ENCODE measurements at places on chromosomes 11 and 22.

GRCh38 chr11:27291302-27291889 is 71.6 kb downstream of the CCDC34 start:
- DNase-seq, result no peak

DNA sequence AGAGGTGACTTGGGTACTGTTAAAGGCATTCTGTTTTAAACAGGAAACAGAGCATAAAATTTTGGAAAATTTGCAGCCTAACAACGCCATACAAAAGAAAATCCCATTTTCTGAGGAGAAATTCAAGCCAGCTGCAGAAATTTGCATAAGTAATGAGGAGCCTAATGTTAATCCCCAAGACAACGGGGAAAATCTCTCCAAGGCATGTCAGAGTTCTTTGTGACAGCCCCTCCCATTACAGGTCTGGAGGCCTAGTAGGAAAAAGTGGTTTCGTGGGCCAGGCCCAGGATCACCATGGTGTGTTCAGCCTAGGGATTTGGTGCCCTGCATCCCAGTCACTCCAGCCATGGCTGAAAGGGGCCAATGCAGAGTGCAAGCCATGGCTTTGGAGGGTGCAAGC is 1333.1 kb upstream of the TENM4 start:
- DNase-seq, result no peak

GRCh38 chr11:60950933-60951605 is 907 bp downstream of the SLC15A3 start:
- DNase-seq, result no peak

- DNase-seq, result no peak
These were observed 65.1 kb upstream of the LRRC55 start for GRCh38 chr11:57116654-57117053.

DNA sequence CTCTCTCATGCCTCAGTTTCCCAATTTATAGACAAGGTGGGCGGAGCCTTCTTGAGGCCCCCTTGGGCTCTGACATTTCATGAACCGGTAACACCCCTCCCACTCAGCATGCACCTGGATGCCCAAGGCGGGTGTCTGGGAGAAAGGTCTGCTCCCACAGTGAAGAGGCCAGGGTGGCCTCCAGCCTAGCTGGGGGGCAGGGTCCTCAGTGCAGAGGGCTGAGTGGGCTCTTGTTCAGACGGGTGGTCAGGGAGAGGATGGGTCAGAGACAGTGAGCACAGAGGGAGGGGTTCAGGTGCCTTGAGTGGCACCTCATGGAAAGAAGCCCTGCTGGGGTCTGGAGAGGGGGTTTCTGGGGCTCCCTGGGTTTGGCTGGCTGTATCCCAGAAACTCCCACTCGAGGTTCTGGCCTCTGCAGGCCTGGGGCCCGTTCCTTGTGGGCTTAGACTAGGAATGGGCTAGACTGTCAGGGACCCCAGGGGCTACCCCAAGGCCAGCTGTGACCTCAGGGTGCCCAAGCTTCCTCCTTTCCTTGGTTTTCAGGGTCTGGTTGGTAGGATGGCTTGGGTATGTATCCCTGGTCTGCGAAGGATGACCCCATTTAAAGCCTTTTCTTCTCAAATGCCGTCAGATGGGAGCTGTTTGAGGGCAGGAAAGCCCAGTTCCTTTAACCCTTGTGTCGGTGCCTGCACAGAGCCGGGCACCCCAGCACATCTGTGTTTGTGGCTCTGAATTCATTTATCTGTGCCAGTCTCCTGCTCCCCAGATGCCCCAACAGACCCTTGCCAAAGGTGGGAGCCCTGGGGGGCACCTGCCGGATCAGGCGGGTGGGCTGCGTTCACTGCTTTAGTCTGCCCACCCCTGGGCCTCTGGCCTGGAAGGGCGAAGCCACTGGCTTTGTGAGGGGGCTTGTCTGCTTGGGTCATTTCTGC is 1.2 kb downstream of the SYNGR1 start:
- no peak for DNase-seq

DNA sequence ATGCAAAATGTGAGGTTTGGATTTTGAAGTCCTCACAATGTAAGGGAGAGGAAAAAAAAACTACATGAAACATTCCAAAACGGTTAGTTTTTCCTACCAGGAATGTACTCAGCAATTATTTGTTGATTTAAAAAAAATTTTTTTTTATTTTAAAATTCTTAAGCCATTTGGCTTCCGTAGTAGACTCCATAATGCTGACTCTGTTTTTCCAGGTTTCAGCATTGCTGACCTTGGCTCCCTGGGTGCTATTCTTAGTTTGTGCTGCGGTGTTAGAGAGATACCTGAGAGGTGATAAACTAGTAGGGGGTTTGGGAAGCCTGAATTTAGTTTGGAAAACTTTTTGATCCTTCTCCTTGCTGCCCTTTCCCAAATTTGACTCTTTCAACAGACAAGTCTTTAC is 10.6 kb downstream of the STT3A start:
- no peak for DNase-seq

DNA sequence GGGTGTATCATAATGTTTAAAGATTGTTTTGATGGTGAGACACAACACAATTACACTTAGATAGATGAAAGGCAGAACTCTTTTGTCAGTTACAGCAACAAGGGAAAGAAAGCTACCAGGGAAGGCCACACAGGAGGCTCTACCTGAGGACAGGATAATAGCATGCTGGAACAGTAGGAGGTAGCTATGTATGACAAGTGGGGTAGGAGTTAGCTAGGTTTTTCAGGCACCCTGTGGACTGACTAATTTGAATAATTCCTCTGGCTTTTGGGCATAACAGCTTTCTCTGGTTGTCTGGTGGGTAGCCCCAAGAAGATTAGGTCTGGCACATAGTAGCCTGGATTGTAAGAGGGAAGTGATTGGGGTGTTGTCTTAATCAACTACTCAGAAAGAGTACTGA is 475.4 kb upstream of the CHORDC1 start:
- no peak for DNase-seq

- no peak for DNase-seq
These were observed 63.7 kb downstream of the PPFIBP2 start for GRCh38 chr11:7577291-7578190.

DNA sequence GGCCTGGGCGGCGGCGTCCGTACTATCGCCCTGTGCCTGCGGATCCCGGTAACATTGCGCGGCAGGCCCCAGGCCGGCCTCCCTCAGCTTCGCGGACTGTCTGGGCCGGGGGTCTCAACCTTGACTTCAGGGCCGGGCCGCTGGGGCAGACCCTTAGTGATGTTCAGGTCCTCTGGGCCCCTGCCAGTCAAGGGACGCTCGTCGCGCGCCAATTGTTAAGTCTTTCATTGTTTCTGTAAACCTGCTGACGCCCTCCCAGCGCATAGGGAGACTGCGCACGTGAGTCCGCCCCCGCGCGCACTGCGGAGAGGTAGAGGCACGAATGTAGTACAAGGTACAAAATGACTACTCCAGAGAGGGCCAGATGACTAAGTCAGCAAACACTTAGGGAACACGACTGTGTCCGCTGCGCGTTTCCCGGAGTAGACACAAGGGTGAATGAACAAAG is 451 bp upstream of the HDHD5 start:
- DNase-seq, result peak; percentile 72

GRCh38 chr11:72621008-72621610 is 53.1 kb downstream of the PDE2A start:
- no peak for DNase-seq

- no peak for DNase-seq
These were observed 5.6 kb downstream of the AHNAK start for GRCh38 chr11:62540804-62541701.

DNA sequence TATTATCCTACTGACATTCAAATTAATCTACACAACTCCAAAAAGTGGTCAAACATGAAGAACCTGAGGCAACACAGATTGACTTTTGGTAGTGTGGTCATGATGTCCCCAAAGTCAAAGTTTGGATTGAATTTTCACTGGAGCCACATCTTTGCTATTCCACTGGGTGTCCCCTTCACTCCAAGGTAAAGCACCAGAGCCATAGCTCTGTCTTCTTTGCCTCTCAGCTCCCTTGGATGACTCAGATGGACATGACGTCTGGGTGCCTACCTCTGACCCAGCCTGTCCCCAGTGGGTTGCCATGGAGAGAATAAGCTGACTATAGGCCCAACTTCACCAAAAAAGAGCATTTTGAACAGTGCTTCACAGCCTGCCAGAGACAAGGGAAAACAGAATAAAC is 57.4 kb upstream of the ARHGAP42 start:
- DNase-seq, result no peak

- peak; percentile 36 for DNase-seq
These were observed 10.6 kb downstream of the LRRC51 start for GRCh38 chr11:72091292-72091691.

DNA sequence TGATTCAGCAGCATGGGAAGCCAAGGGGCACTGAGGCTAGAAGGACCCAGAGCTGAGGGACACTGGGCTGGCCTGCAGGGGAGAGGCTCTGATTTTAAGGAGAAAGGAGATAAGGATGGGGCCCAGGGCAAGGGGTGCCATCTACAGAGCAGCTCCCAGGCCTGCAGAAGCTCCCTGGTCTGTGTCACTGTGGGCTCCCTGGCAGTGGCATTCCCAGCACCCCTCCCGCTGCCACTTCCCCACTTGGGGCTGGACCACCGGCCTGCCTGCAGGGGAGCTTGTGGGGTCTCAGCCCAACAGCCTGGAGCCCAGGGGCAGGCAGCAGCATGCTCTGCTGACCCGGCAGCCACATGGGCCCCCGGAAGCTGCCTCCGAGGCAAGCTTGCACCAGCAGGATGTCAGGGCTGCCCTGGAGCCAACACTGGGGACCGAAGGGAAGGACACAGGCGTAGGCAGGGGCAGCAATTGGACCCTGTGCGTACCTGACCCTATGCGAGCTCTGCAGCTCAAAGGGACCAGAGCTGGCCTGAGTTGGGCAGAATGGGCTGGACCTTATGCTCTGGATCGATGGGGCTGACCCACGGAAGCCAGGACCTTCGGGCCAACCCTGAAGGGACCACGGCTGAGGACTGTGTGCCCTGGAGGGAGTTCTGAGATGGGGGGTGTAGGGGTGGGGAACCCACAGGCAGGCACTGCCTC is 35.4 kb upstream of the WNT7B start:
- DNase-seq, result no peak

- DNase-seq, result no peak
These were observed 217.7 kb upstream of the KIRREL3 start for GRCh38 chr11:127218275-127218608.

DNA sequence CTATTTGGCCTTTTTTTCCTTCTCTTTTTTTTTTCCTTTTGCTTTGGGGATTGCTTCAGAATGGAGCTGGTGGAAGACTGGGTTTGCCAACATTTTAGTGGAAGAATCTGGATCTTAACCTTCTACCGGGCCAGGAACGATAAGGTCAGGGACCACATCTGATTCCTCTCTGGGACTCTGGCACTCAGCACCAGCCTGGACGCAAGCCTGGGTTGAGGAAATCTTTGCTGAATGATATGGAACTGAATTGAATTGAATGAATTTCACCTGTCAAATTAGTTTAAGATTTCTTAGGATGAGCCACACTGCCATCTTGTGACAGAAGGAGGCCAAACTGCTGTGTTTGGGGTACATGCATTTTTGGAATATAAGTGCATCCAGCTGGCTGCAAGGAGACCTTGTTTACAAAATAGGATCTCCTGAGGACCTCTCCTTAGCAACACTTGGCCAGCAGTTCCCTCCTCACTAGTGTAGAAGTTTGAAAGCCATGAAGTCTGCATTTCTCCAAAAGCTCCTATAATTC is 30.4 kb downstream of the TPBGL start:
- DNase-seq, result no peak

DNA sequence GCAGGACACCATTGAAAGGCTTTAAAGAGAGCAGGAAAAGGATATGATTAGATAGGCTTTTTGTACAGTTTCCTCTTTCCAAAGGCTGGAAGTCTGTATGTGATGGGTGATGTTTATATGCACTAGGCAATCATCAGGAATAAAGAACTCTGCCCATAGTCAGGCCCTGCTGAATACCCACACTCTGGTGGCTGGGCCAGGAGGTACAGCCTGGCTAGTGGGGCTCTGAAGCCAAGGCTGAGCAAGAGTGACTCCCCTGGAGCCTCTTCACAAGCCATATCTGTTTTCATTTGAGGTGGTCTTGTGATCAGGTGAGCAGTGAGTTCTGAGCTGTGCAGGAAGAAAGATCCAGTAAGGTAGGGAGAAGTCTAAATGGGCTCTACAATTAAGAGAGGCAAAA is 539.9 kb upstream of the CCDC90B start:
- no peak for DNase-seq

GRCh38 chr22:31162015-31162765 is 2.2 kb downstream of the RNF185 start:
- no peak for DNase-seq

GRCh38 chr22:48607901-48608662 is 1219.6 kb downstream of the BRD1 start:
- DNase-seq, result no peak

DNA sequence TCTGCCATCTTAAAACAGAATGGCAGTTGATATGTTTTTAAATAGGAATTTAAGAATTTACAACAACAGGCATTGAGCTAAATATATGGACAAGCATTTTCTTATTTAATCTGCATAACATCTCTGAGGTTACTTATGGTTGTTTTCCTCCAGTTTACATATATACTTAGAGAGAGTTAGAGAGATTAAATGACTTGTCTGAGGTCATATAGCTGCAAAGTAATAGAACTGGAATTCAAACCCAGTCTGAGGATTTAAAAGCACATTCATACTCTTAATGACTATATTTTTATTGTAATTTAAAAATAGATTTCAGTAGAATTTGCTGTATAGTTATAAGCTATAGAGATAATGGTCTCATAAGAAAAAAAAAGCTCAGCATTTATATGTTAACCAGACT is 81.4 kb upstream of the GRIK4 start:
- no peak for DNase-seq

DNA sequence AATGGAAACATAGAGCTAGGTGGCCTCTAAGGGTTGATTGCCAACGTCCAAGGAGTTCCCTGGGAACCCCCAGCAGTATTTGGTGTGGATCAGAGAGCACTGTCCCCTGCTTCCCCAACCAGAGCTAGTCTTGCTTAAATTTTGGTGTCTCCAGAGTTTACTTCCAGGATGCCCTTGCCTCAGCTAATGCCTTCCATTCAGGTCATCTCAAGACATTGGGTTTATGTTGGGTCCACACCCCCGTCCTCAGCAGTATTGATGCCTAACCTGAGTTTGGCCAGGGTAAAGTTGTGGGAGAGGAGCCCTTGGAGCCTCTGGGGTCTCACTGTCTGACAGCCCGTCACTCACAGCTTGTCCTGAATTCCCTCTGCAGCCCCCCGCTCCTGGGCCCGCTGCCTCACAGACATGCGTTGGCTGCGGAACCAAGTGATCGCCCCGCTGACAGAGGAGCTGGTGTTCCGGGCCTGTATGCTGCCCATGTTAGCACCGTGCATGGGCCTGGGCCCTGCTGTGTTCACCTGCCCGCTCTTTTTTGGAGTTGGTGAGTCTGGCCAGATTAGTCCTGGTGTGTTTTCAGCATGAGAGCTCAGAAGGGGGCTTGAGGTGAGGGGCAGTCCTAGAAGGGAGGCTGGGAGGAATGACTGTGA is 1.4 kb downstream of the RCE1 start:
- DNase-seq, result no peak

GRCh38 chr22:41237036-41237706 is 3.6 kb downstream of the CHADL start:
- no peak for DNase-seq

GRCh38 chr11:65491163-65491465 is 7.7 kb upstream of the MALAT1 start:
- DNase-seq, result no peak
